ELR (cell line): ENCODE measurements at places on chromosomes 6 and 20.

DNA sequence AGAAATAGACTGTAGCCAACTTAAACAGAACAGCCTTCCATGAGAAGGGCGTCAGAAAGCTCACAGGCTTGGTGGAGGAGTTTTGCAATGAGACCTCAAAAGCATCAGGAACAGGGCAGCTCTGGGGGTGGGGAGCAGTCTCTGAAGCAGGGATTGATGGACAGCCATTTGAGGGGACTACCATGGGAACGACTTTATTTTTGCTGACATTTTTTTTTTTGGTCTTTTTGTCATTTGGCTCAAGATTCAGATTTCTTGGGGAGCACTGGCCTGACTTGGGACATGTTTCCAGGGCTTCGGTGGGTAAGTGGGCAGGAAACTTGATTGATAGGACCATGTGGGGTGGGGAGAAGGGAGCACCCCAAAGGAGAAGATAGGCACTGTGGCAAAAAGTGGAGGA, 32.1 kb upstream of the SCP2D1 start:
- no peak for DNase-seq

- DNase-seq = peak; percentile 23
These were observed 37.4 kb downstream of the GNAS start for GRCh38 chr20:58889798-58890517.

- no peak for DNase-seq
These were observed 130.8 kb upstream of the TNFAIP3 start for GRCh38 chr6:137736048-137736818.

GRCh38 chr6:101847690-101848089, 454.2 kb downstream of the GRIK2 start:
- no peak for DNase-seq

DNA sequence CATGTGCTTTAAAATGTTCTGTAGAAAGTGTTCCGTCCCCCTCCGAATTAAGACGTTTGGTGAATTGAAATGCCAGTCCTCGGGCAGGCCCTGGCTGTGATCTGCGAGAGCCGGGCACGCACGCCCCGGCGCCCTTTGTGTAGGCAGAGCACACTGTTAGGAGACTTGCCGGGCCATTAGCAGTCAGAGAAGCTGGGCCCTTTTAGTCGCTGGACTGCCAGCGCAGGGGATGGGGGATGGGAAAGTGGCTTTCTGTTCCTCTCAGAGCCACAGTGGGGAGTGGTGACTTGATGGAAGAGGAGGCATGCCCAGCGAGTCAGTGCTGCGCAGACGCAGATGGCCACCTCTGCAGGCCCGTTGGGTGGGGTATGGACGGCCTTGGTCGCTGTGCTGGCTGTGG, 2.2 kb downstream of the PPP1R3G start:
- DNase-seq = no peak
